ENCODE measurements at places on chromosomes 6 and 20.

DNA sequence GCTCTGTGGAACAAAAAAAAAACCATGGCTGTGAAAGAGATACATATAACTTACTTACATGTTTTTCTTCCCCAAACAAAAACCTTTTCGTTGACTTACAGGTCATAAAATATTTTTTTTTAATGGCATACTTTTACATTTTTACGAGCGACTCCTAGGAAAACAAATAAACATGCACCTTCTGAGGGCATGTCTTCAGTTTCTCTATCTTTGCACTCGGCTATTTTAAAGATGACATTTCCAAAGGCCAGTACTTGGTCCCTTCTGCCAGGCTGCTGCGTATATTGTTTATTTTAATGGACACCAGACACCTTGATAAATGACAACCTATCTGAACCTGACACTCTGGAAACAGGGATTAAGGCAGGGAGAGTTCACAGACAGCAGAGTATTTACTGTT lies 49.4 kb downstream of the PIGU start:
- DNase-seq, result no peak

DNA sequence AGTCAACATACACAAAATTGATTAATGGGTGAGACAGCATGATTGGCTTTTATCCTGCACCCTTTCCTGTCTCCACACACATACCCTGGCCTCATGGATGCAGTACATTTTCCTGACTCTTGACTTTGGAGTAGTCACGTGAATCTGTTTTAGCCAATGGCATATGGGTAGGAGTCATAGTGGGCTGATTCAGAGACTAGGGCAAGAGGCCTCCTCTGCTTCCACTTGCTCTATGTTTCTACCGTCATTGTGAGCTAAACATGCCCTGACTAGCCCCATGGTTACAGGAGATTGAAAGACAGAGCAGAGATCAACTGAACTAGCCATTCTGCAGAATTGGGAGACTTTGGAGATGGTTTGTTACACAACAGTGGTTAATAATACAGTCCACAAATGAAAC lies 850.0 kb downstream of the DHX35 start:
- DNase-seq, result no peak

- DNase-seq, result no peak
These were observed 1.0 kb downstream of the LZTS3 start for GRCh38 chr20:3172126-3172932.

DNA sequence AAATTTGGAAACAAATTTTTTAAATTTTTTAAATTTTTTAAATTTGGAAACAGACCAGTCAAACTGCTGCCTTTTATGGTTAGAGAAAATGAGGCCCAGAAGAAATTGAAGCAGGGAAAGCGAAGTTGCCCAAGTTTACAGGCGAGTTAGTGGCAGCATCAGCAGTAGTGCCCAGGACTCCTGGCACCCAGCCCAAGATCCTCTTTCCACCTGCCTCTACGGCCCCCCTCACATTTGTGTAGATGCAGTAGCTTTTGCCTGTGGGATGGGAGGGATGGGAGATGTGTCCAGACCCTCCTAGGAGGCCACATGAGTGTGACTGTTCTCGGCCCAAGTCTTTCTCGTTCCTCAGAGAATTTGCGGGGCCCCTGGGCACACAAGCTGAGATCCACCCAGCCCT lies 49.8 kb downstream of the HNF4A start:
- no peak for DNase-seq

DNA sequence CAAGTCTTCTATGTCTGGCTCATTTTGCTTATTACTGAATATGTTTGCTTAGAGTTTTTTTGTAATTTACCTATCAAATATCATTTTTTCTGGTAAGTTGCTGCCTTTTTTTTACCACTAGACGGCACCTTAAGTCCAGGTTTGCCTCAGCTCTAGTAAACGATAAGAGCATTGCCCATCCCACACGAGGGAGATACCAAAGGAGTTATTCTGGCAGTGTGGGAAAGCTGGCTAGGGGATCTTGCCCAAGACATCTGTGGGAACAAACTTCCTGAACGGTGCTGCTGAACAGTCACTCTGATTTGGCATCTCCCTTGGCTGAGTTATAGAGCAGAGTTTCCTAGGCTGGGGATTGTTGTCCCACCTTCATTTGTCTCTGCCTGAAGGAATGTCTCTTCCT lies 306.4 kb downstream of the COL12A1 start:
- no peak for DNase-seq

DNA sequence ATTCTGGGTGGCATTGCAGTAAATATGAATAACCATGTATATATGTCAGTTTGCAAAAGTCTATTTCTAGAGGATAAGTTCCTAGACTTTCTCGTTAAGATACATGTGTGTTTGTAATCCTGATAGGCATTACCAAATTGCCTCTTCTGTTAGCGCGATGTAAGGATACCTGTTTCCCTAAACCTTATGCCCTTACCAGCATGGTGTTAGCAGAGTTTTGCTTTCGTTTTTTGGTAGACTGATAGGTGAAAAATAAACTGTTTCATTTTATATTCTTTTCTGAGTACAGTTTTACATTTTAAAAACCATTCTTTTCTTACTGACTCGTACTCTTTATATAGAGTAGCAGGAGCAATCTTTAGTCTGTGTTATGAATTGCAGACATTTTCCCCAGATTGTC lies 32.3 kb downstream of the SNX9 start:
- no peak for DNase-seq

DNA sequence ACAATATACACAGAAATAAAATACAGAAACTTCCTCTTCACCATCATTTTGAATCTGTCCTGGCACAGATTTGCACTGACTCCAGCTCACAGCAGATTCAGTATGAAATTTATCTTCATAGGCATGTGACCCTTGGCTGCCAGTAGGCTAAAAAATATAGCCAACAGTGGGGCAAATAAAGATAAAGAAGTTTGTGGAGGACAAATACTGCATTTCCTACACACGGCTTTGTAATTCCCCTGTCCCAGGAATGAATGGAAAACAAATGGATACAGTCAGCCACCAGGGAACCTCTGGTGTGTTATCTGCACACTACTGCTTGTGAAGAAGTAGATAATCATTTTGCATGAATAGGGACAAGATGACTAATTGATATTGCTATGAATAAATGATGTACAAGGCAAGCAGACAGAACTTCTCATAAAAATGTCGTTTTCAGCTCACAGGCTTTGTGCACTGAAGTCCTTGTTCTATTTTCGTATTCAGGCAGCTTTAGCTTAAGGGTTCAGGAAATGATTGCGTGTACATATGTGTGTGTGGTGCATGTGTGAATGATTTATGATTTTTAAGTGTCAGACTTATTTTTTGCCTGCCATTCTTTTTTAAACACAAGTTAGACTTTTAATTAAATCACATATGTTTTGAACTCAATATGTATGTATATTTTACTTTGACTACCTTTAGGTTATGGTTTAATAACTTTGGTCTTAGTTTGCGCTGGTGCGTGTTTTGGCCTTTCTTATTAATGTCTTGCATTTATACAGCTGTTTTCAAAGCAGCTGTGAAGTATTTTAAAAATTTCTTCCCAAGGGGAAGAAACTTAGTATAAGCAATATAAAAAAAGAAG lies 543.8 kb upstream of the JAG1 start:
- DNase-seq, result no peak

DNA sequence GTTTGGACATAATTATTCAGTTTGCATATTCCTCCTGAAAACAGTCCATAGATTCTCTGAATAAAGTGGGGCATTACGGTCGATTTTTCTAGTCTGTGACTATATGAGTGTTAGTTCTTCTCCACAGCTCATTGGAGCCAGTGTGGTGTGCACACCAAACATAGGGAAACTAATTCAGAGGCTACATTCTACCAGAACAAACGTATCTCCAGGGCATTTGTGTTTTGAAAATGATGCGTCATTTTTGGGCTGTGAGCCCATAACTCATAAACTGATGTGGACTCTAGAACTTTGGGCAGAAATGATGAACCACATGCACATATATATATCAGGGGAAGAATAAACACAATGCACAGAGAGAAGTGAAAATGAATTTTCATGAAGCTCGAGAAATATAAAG lies 41.8 kb downstream of the C6orf58 start:
- no peak for DNase-seq

DNA sequence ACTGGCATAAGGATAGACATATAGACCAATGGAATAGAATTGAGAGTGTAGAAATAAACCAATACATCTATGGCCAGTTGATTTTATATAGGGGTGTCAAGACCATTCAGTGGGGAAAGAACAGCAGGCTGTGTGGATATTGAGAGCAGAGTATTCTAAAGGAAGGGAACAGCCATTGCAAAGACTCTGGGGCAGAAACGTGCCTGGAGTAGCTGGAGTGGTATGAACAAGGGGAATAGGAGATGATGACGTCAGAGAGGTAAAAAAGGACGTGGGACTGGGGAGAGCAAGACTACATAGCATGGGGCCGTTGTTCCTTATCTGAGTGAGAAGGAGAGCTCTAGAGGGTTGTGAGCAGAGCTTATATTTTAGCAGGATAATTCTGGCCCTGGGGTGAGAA lies 85.2 kb downstream of the TOX2 start:
- no peak for DNase-seq

GRCh38 chr6:17589406-17590096 lies 10.6 kb upstream of the FAM8A1 start:
- no peak for DNase-seq

DNA sequence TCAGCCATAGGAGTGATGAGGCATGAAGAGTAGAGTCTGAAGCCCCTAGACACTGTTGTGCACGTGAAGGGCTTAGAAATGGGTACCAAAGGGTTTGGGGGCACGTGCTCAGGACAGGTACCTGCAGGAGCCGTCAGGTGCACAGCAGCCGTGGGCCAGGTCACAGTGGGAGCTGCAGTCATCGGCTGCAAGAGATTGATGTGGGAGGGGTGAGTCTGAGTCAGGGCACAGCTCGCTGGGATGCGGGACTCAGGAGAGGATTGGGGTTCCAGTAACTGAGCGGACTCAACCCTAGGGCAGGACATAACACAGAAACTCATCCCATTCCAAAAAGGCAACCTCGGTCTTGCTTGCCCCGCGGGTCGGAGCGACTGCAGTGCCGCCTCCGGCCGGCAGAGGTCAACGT lies 1.1 kb downstream of the DLK2 start:
- DNase-seq, result peak; percentile 75

DNA sequence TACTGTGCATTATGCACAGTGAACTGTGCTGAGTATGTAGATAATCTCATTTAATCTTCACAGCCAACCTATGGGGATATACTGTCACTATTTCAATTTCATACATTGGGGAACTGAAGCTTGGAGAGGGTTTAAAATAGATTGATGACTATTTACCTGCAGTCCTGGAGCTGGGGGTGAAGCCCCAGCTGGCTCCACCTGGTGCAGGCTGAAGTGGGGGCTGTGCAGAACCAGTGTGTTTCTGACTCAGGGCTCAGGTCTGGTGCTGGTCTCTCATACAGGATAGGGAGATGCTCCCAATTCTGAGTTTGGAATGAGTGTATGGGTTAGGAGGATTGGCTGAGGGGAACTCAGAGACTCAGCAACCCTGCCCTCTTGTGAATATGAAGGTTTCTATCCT lies 176.1 kb upstream of the CEP162 start:
- DNase-seq, result no peak

DNA sequence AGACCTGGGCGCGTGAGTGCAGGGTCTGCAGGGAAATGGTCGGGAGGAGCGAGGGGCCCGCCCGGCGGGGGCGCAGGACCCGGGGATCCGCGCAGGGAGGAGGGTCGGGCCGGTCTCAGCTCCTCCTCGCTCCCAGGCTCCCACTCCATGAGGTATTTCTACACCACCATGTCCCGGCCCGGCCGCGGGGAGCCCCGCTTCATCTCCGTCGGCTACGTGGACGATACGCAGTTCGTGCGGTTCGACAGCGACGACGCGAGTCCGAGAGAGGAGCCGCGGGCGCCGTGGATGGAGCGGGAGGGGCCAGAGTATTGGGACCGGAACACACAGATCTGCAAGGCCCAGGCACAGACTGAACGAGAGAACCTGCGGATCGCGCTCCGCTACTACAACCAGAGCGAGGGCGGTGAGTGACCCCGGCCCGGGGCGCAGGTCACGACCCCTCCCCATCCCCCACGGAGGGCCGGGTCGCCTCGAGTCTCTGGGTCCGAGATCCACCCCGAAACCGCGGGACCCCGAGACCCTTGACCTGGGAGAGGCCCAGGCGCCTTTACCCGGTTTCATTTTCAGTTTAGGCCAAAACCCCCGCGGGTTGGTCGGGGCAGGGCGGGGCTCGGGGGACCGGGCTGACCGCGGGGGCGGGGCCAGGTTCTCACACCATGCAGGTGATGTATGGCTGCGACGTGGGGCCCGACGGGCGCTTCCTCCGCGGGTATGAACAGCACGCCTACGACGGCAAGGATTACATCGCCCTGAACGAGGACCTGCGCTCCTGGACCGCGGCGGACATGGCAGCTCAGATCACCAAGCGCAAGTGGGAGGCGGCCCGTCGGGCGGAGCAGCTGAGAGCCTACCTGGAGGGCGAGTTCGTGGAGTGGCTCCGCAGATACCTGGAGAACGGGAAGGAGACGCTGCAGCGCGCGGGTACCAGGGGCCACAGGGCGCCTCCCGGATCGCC lies 54.2 kb upstream of the HLA-A start:
- DNase-seq, result peak; percentile 79

DNA sequence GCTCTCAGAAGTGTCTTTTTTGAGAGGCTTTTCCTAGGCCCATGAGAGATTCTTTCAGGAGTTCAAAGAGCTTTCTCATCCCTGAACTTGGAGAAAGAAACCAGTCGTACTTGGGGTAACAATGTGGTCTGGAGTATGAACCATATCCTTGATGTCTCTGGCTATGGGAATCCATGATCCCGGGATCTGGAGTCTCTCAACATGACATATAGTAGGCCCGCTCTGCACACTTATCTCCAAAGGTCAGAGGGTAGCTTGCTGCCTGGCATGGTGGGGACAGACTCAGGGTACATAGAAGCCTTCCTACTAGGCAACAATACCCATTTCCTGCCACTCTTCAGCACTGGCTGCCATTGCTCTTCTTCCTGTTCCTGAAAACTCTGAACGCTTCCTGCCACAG lies 42.2 kb upstream of the NFATC2 start:
- no peak for DNase-seq

GRCh38 chr20:49275636-49276035 lies 2.2 kb downstream of the ZNFX1 start:
- no peak for DNase-seq

DNA sequence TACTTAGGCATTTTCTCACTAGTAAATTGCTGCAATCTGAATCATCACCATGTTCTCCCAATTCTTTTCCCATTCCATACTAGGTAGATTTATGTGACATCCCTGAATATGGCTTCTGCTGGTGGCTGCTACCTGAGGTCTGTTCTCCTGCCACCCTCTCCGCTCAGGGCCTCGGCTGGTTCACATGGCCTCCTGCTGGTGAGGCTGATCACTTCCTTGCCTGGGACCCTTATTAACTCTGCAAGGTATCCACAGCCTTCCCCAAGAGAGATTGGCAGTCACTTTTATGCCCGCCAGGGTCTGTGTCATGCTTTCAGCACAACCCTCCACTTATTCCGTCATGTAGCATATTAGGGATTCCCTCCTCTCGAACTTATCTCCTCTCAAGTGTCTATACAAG lies 424.5 kb upstream of the FLRT3 start:
- no peak for DNase-seq

GRCh38 chr6:39821046-39821740 lies 29.0 kb downstream of the DAAM2 start:
- DNase-seq, result no peak

- no peak for DNase-seq
These were observed 21.8 kb downstream of the SAYSD1 start for GRCh38 chr6:39093149-39093708.
